ENCODE measurements at places on chromosomes 1 and 21.

DNA sequence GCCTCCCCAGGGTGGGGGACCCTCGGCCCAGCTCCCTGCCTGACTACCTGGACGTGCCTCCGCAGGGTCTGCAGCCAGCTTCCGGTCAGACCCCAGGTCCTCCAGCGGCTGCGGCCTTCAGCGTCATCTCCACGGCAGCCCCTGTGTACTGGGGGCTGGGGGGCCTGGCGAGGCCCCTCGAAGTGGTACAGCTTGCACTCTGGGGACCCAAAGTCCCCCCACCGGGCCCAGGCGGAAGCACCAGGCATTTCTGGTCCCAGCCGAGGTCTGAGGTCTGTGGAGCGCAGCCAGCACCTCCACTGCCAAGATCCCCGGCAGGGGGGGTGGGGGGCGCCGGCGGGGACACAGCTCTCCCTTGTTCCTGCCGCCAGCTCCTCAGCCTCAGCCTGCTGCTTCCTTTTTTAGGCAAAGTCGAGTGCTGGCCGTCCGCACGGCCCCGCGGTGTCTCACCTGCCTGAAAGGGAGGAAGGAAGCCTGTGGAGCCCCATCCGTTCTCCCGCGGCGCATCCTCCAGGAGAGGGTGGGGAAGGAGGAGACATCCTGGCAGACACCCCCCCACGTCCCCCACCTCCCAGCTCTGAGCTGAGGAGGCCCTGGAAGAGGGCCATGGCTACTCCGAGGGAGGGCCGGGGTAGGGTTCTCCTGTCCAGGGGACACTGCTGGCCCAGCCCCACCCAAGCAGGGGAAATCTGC lies 1.2 kb upstream of the VWA1 start:
- peak; percentile 71 for DNase-seq
- peak overlapping the region; percentile 89 for H3K27ac ChIP-seq
- H3K36me3 ChIP-seq = no peaks in the 10 kb centered on the region
- no peak overlapping the region for H3K4me3 ChIP-seq

DNA sequence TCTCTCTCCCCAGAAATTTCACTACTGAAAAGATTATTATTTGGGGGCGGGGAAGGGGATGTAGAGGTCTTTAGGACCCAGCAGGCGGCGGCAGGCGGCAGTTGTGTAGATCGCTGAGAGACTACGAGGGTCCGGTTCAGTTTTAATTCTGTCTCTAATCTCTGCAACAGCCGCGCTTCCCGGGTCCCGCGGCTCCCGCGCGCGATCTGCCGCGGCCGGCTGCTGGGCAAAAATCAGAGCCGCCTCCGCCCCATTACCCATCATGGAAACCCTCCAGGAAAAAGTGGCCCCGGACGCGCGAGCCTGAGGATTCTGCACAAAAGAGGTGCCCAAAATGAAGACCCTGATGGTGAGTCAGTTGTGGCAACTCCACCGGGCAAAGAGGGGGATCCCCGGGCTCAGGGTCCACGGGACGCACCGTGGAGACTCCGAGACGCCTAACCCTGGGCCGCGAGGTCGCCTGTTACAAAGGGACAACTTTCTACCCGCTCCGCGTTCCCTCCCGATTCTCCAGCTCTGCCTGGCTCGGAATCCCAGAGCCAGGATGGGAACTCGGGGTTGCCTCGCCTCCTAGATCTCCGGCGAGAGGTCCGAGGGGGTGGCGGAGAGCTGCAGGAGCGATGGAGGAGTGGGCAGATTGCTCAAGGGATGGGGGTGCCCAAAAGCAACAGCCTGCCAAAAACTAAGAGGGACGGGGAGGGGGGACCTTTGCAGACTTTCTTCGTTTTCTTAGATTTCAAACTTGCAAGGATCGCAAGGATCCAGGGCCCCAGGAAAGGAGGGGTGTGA lies at the start of gene ST6GALNAC5:
ST6GALNAC5 (plus strand) TSS at position 139 of the 789 bp plus-strand sequence.
- no peaks in the 10 kb centered on the region for H3K36me3 ChIP-seq
- peak within 1 kb of the TSS; percentile 36 for H3K4me3 ChIP-seq
- H3K27ac ChIP-seq = no peak within 1 kb of the TSS

DNA sequence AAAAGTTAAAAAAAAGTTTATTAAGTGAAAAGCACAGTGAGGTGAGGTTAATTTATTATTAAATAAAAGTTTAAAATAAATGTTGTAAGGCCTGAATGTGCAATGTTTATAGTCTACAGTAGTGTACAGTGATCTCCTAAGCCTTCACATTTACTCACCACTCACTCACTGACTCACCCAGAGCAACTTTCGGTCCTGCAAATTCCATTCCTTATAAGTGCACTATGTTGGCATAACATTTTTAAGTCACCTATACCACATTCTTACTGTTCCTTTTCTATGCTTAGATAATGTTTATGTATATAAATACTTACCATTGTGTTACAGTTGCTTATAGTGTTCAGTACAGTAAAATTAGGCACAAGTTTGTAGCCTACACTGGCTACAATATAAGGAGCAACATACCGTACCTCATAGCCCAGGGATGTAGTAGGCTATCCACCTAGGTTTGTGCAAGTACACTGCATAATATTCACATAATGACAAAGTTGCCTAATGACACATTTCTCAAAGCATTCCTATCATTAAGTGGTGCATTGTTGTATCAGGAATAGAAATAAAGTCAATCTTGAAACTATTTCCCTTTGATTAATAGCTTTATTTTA lies 426.5 kb upstream of the BRINP3 start:
- no peak overlapping the region for H3K27ac ChIP-seq
- no peaks in the 10 kb centered on the region for H3K27me3 ChIP-seq
- DNase-seq = no peak
- H3K36me3 ChIP-seq = no peaks in the 10 kb centered on the region
- H3K4me3 ChIP-seq = no peak overlapping the region

- no peak for DNase-seq
- H3K4me3 ChIP-seq = peak overlapping the region; percentile 56
Observed at GRCh38 chr1:162633081-162633762, 958 bp downstream of the DDR2 start.

DNA sequence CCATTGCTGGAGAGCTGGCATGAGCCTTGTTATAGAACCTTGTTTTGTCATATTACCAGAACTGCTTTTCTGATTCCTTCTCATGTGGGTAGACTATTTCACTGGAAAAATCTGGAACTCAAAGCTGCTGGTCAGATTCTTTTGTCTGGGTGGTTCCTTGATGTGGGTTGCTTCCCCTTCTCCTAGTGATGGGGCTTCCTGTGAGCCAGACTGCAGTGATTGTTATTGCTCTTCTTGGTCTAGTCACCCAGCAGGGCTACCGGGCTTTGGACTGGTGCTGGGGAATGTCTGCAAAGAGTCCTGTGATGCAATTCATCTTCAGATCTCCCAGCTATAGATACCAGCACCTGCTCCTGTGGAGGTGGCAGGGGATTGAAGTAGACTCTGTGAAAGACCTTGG lies 59.4 kb downstream of the GPR137B start:
- H3K4me1 ChIP-seq = no peaks in the 10 kb centered on the region
- no peaks in the 10 kb centered on the region for H3K36me3 ChIP-seq
- H3K27ac ChIP-seq = no peak overlapping the region
- no peaks in the 10 kb centered on the region for H3K27me3 ChIP-seq
- no peak for DNase-seq

- H3K36me3 ChIP-seq = no peaks in the 10 kb centered on the region
- H3K27ac ChIP-seq = peak overlapping the region; percentile 48
- H3K4me1 ChIP-seq = peaks cover 17% of the 10 kb centered on the region
- DNase-seq = peak; percentile 34
Observed at GRCh38 chr1:8137481-8138244, 111.6 kb upstream of the ERRFI1 start.

- no peak overlapping the region for H3K4me3 ChIP-seq
- no peak overlapping the region for H3K27ac ChIP-seq
- no peaks in the 10 kb centered on the region for H3K36me3 ChIP-seq
- no peaks in the 10 kb centered on the region for H3K27me3 ChIP-seq
- peak; percentile 58 for DNase-seq
- peaks cover 23% of the 10 kb centered on the region for H3K4me1 ChIP-seq
Observed at GRCh38 chr21:15005391-15005790, 59.4 kb downstream of the NRIP1 start.

GRCh38 chr1:2381741-2382620 lies 9.4 kb downstream of the MORN1 start:
- peak; percentile 84 for DNase-seq
- H3K4me3 ChIP-seq = no peak overlapping the region
- H3K27ac ChIP-seq = no peak overlapping the region
- H3K4me1 ChIP-seq = peaks cover 14% of the 10 kb centered on the region

DNA sequence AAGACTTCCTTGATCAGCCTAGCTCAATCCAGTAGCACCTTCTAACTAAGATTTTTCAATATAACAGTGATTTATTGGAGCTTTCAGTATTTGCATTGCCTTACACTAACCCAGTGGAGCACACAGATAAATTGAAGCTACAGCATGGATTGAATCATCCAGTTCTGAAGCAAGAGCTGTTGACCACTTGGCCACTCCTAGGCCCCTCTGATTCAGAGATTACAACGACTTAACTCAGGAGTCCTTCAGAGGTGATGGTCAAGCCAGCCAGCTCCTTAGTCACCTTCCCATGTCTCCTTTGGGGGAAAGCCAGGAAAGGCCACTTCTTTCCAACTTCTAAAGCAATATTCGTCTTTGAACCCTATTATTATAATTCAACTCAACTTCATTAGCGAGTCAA lies 151.8 kb downstream of the TENT5C start:
- H3K36me3 ChIP-seq = no peaks in the 10 kb centered on the region
- no peak for DNase-seq
- H3K27me3 ChIP-seq = no peaks in the 10 kb centered on the region
- peaks cover 11% of the 10 kb centered on the region for H3K4me1 ChIP-seq

DNA sequence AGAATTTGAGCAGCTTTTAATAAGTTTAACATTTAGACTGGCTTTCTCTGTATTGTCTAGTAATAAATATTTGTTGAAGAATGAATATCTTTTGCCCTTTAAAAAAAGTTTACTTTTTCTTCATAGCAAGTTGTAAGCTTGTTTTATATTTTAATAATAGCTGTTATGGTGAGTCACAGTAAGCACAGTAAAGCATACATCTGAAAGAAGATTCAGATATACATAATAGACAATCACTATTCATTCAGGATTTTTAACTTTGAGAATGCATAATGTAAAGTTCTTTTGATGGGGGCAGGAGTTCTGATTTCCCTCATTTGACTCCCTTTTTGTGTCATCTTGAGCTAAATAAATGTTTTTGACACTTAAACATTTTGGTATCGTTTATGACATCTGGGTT lies 66.0 kb downstream of the ZMYM4 start:
- DNase-seq = no peak
- H3K4me3 ChIP-seq = no peak overlapping the region
- H3K27ac ChIP-seq = no peak overlapping the region
- H3K4me1 ChIP-seq = no peaks in the 10 kb centered on the region

- no peaks in the 10 kb centered on the region for H3K36me3 ChIP-seq
- no peak overlapping the region for H3K27ac ChIP-seq
- no peak for DNase-seq
- H3K4me3 ChIP-seq = no peak overlapping the region
Observed at GRCh38 chr1:223739366-223740037, 27.2 kb downstream of the CAPN2 start.

DNA sequence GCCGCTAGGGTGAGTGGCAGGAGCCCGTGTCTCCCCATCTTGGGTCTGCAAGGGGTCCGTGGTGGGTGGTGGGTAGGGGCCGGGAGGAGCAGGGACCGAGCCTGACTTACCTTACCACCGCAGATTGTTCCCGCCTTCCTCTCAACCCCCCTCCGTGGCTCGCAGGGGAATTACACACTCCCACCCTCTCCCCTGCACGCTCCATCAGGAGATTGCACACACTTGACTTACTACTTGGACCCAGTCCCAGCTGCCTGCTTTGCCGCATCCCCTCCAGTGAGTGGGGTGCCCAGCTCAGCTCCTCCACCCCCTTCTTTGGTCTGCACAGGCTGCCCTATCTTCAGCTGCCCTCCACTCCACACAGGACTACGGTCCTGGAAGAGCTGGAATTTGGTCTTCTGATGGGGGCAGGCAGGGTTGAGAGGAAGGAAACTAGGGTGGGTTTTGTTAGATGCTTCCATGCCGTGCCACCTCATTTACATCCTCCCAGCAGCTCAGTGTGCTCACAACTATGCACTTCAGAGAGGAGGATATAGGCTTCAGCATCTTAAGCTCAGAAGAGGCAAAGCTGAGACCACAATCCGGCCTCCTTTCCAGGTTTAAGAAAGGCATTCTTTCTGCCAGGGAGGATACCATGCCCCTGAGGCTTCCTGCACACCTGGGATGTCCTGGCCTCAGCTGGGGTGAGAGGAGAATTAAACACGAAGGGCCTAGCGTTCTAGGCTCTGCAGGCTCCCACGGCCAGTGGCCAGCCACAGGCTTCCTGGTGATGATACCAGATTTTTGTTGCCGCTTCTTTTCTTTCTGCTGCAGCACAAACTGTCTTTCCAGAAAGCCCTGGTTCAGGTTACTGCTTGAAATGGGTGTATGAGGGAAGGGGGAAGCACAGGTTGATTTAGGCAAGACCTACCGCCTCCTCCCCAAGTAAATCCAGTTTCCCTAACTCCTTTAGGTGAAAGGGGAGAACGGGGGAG lies 2.3 kb downstream of the KCNC4 start:
- H3K4me1 ChIP-seq = peaks cover 26% of the 10 kb centered on the region
- no peaks in the 10 kb centered on the region for H3K27me3 ChIP-seq
- H3K4me3 ChIP-seq = peak overlapping the region; percentile 71
- DNase-seq = no peak

- H3K4me1 ChIP-seq = peaks cover 5% of the 10 kb centered on the region
- H3K27me3 ChIP-seq = no peaks in the 10 kb centered on the region
- DNase-seq = no peak
- no peak overlapping the region for H3K27ac ChIP-seq
- H3K36me3 ChIP-seq = no peaks in the 10 kb centered on the region
- H3K4me3 ChIP-seq = no peak overlapping the region
Observed at GRCh38 chr1:208008534-208008933, 97.6 kb upstream of the CD34 start.

- no peak for DNase-seq
- H3K27ac ChIP-seq = no peak overlapping the region
- H3K27me3 ChIP-seq = no peaks in the 10 kb centered on the region
- no peaks in the 10 kb centered on the region for H3K4me1 ChIP-seq
- H3K4me3 ChIP-seq = no peak overlapping the region
Observed at GRCh38 chr21:39189857-39190604, 6.8 kb upstream of the PSMG1 start.

DNA sequence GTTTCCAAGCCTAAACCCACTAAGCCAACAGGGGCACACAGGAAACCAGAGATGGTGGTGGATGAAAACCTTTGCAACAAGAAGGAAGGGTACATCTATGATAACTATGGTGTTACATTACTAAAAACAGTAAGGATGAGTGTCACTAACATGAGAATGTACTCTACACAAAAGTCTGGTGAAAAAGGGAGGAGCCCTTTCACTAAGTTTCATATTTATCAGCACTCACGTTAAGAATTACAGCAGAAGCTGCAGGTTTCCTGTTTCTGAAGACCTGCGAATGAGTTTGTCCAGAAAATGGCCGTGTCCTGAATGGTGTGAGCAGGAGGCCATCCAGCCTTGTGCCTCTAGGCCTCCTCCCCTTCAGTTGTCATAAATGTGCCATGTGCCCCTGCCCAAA lies 17.8 kb downstream of the ABCG1 start:
- H3K27ac ChIP-seq = no peak overlapping the region
- H3K36me3 ChIP-seq = no peaks in the 10 kb centered on the region
- H3K27me3 ChIP-seq = no peaks in the 10 kb centered on the region
- no peak overlapping the region for H3K4me3 ChIP-seq

- no peaks in the 10 kb centered on the region for H3K4me1 ChIP-seq
- no peak for DNase-seq
- H3K4me3 ChIP-seq = no peak overlapping the region
- H3K27me3 ChIP-seq = no peaks in the 10 kb centered on the region
- H3K27ac ChIP-seq = no peak overlapping the region
- H3K36me3 ChIP-seq = no peaks in the 10 kb centered on the region
Observed at GRCh38 chr1:87902830-87903229, 574.1 kb downstream of the LMO4 start.

GRCh38 chr1:42752284-42752683 lies 12.2 kb upstream of the CLDN19 start:
- no peaks in the 10 kb centered on the region for H3K36me3 ChIP-seq
- DNase-seq = no peak
